T-helper 1 cell (primary cell): ENCODE measurements at places on chromosomes 6 and 20.
A peak's percentile ranks its signal among the peaks of the same experiment; 100 is the strongest.

DNA sequence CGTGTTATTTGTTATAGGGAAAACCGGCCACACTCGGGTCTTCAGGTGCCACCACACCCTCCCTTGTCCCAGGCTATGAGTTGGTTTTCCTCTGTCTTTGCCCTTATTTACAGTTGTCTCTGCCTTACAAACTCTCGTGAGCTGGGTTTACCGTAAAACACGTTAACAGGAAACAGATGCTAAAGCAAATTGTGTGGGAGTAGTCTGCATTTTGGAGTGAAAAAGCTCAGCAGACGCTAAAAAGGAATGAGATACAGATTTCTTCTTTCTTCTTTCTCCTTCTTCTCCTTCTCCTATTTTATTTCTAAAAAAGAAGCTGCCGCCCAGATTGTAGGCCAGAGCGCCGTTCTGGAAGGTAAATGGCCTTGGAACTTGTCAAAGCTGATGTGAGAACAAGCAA is 51.9 kb downstream of the APCDD1L start:
- DNase-seq = no peak

- no peak for DNase-seq
Observed at GRCh38 chr6:148082696-148083095, 259.9 kb upstream of the SASH1 start.

GRCh38 chr20:49687595-49688567 is 25.8 kb downstream of the B4GALT5 start:
- DNase-seq = no peak

DNA sequence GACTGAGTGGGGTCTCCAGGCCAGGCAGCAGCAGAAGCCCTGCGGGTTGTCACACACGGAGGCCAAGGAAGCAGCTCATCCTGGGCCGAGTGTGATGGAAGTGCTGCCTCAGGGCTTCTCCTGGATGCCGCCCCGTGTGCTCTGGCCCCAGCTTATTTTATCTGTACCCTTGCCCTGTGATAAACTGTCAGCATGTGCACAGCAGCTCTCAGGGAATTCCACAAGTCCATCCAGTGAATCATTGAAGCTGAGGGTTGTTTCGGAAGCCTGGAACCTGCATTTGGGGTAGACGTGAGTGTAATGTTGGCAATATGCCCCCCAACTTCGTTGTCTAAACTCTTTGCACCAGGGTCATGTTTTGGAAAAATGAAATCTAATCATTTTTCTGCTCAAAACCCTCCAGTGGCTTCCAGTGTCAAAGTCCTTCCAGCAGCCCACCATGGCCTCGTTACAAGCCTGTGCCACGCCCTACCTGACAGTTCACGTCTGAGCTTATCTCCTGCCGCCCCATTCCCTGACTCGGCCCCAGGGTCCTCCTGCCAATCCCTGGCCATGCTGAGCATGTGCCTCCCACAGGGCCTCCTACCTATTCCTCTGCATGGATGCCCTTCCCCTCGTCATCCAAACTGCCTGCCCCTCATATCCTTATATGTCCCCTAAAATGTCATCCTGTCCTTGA is 168.1 kb upstream of the THBS2 start:
- DNase-seq = no peak

DNA sequence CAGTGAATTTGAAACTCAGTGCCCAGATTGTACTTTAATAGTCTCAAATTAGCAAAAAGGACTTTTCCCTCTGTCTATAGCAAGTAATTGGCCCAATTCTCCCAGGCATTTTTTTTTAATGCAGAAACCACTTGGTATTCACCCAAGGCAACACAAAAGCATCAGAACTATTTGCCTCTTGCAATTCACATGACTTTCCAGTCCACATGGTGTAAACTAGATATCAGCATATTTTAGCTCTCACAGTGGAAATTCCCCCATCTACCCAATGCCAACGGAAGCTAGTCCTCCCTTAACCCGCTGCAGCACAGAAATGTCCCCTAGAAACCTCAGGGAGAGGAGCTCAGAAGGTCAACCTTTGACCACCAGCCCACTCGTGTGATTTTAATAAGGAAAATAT is 103.4 kb upstream of the CDYL start:
- no peak for DNase-seq

DNA sequence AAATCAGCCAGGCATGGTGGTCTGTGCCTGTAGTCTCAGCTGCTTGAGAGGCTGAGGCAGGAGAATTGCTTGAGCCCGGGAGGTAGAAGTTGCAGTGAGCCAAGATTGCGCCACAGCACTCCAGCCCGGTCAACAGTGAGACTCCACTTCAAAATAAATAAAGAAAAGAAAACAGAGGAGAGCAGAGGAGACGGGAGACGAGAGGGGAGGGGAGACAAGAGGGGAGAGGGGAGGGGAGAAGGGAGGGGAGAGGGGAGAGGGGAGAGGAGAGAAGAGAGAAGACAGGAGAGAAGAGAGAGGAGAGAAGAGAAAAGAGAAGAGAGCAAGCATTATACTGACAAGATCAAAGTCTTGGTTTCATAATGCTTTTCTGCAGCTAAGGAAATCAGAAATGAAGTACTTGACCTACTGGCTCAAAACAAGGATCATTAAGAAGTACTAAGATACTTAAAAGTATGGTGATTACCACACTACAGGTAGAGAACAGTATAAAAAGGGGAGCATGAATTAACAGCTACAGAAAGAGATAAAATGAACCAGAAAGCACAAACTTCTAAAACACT is 30.5 kb downstream of the FAM8A1 start:
- DNase-seq = no peak

- no peak for DNase-seq
Observed at GRCh38 chr6:158158748-158159147, 9.3 kb downstream of the SERAC1 start.

DNA sequence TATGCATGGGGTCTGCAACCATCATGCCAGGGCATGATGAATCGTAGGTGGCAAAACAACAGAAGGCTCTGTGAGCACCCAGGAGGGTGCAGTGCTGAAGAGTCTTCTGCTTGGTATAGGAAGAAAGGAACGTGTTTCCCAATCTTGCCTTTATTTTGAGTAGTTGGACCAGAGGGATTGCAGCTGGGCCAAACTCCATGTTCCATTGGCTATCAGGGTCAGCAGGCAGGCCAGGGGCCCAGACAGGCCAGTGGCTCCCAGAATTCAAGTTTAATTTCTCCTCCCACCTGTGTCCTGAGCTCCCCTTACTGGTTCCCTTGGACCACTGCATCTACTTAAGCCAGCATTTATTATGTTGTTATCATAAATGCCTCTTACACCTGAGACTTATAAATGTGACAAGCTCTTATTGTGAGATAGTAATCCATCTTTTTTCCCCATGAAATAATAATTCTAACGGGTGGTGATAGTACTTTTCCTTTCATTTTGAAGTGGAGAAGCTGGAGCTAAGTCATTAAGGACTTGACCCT is 918 bp upstream of the TRIM38 start:
- DNase-seq = no peak

- no peak for DNase-seq
Observed at GRCh38 chr20:19916531-19917485, 100.4 kb upstream of the NAA20 start.

GRCh38 chr6:86215323-86215722 is 572.6 kb upstream of the SYNCRIP start:
- DNase-seq = no peak

DNA sequence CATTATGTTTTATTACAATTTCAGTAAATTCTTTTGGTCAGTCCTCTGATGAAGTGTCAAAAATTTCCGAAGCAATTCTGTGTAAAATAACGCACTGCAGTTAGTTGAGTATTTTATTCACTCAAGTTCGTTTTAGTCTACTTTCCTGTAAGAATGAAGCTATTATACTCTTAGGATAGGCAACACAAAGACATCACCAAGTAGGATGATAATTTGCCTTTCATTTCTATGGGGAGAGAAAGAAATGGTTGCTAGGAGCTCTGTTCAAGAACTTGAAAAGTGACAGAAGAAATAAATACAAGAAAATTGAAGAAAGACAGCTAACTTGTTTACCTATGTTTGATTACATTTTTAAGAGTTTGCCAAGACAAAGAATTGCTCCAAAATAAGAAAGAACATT is 290.4 kb downstream of the EYS start:
- DNase-seq = no peak

DNA sequence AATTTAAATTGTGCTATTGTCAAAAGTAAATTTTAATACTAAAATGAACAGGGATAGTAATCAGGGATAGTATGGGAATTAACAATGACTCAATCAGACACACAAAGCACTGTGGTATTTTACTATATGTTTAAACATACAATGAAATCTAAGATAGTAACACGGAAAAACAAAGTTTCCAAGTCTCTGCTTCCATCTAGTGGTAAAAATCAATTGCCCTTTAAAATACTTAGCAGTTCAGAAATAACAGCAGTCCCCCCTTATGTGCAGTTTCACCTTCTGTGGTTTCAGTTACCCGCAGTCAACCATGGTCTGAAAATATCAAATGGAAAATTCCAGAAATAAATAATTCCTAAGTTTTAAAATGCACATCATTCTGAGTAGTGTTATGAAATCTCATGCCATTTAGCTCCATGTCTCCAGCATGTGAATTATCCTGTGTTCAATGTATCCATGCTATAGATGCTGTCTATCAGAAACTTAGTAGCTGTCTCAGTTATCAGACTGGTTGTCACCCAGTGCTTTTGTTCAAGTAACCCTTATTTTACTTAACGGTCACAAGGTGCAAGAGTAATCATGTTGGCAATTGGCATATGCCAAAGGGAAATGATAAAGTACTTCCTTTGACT is 58.5 kb downstream of the AHI1 start:
- no peak for DNase-seq

- no peak for DNase-seq
Observed at GRCh38 chr6:149763866-149764265, 14.3 kb downstream of the PCMT1 start.

- DNase-seq = no peak
Observed at GRCh38 chr6:55175078-55176049, 1.0 kb downstream of the HCRTR2 start.

DNA sequence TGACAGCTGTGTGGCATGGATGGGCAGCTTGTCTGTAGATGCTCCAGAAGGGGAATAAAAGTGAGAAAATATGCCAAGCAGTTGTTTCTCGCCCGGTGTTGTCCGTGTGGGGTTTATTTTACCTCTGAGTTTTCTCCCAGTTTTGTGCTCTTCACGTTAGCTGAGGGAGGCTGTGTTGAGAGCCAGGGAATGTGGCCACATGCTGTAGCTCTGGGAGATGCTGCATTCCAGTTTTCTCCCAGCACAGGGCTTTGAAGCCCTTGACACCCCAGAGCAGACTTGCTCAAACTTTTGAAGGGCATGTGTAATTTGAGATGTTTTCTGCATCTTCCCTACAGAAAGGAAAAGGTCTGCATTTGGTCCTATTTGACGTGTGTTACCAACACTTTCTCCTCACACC is 67.7 kb downstream of the RREB1 start:
- DNase-seq = no peak

GRCh38 chr6:33372526-33373123 is 19.0 kb upstream of the KIFC1 start:
- DNase-seq = no peak

GRCh38 chr20:6613280-6613861 is 154.1 kb upstream of the BMP2 start:
- no peak for DNase-seq

DNA sequence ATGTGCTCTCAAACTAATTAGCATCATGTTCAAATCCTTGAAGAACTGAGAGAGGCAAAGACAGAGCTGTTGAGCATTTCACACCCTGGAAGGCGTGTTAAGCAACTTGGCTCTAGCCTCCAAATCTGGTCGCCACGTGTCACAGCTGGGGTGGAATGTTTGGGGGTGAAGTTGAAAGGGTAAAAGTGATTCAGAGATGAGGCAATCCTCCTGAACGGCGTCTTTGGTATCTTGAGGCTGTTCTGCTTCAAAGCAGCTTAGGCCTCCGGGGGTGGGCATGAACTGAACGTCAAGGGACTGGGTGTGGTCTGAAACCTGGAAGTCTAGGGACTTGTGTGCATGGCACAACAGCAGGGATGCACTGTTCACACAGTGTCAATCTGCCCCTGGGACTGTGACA is 62.3 kb downstream of the TRAM2 start:
- no peak for DNase-seq

GRCh38 chr20:2688041-2688591 is 4.5 kb upstream of the EBF4 start:
- peak; percentile 81 for DNase-seq

- DNase-seq = no peak
Observed at GRCh38 chr6:4486568-4487315, 289.5 kb upstream of the CDYL start.

GRCh38 chr20:31560746-31561598 is 44.1 kb upstream of the ID1 start:
- no peak for DNase-seq

DNA sequence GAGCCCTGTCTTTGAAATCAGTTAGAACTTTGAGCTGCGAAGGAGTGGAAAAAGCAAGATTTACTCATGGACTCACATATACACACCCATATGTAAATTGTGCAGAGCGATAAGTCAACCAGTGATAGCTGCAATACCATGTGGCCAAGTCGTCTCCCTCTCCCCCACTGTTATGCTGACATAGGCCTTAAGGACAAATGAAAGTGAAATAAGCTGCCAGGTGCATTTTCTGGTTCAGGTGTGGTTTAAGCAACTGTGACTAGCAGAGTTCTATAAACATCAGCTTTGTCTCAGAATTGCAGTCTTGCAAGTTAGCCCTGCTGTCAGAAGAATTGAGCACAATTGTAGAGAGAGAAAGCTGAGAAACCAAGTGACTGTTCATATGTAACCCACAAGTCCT is 9.6 kb downstream of the FAM83B start:
- no peak for DNase-seq

DNA sequence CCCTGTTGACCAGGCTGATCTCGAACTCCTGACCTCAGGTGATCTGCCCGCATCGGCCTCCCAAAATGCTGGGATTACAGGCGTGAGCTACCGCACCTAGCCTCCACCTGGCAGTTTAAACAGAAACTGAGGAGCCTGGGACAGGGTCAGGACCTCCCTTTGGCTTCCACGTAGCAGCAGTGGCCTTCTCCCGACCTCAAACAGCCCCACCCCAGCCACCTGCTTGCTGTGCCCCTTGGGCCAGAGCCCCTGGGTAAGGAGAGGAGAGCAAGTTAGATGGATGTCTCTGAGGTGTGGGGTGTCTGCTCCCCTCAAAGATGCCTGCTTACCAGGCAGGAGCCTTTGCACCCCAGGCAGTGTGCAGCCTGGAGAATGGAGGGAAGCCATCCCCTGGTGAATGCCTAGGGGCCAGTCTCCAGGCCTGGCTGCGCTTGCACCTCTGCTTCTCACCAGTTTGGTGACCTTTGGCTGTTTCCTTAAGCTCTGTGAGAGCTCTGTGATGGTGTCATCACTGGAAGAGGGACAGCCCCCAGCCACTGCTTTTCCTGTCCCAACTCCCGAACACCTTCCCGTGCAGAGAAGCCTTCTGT is 42.1 kb upstream of the MDFI start:
- no peak for DNase-seq
